Suprapubic skin (tissue), 4 donors: ENCODE measurements at places on chromosomes 16 and 17.

- DNase-seq: no peak
Measured at GRCh38 chr17:30545024-30545423, 67.8 kb downstream of the GOSR1 start.

GRCh38 chr16:27381974-27382855 lies 19.8 kb upstream of the IL21R start:
- DNase-seq: peak; percentile 21

DNA sequence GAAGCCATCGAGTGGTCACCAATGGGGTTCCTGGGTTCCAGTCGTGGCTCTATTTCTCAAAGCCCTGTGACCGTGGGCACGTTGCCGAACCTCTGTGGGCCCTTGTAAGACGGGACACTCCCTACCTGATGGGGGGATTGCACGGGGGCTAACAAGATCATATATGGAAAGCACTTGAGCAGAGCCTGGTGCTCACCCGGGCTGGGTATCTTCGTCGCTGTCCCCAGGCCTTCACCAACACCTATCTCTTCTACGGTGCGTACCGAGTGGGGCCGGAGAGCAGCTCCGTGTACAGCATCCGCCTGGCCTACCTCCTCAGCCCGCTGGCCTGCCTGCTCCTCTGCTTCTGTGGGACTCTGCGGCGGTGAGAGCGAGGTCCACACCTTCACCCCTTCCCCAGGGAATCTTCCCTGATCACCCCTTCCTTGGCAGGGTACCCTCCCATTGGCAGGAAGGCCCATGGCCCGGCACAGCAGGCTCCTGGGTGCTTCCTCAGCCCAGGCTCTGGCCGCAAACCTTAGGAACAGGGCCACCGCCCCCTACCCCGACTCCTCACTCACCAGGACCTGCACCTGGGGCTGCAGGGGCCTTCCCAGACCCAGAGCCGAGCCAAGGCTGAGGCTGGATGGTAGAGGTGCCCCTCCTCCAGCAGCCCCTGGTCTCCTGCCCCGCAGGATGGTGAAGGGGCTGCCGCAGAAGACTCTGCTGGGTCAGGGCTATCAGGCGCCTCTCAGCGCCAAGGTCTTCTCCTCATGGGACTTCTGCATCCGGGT lies 2.8 kb downstream of the TMC8 start:
- DNase-seq: no peak

DNA sequence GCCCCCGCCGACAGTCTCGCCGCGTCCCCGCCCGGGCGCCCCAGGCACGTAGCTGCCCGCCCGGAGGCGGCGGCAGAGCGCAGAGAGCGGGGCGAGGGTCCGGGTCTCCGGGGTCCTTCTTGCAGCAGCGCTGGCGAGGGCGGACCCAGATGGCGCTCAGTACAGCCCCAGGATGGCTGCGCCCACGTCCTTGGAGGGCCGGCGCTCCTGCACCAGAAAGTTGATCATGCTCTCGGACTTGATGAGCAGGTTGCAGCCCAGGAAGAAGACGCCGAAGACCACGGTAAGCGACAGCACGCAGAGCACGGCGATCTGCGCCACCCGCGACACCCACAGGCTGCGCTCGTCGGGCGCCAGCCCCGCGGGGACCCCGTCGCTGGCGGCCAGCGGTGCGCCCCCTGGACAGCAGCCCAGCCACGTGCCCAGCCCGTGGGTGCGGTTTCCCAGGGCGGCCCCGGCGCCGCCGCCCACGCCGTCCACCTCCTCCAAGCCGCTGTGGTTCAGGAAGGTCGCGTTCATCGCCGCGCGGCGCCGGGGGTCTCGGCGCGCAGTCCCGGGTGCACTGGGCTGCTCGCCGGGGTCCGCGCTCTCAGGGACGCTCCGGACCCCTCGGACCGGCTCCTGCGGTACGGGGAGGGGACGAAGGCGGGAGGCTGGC lies 435 bp downstream of the RPRML start:
- no peak for DNase-seq

- no peak for DNase-seq
Measured at GRCh38 chr16:68492543-68493411, 44.5 kb upstream of the SMPD3 start.

GRCh38 chr16:49651996-49652395 lies 203.9 kb downstream of the ZNF423 start:
- DNase-seq: no peak

GRCh38 chr17:48540213-48540612 lies 4.7 kb downstream of the HOXB2 start:
- DNase-seq: no peak
